ENCODE measurements at places on chromosomes 3 and 15. TPM values are rescaled to one million over a fixed set of nuclear protein-coding genes. Genes with fewer than 3 reads are reported as not detected.

DNA sequence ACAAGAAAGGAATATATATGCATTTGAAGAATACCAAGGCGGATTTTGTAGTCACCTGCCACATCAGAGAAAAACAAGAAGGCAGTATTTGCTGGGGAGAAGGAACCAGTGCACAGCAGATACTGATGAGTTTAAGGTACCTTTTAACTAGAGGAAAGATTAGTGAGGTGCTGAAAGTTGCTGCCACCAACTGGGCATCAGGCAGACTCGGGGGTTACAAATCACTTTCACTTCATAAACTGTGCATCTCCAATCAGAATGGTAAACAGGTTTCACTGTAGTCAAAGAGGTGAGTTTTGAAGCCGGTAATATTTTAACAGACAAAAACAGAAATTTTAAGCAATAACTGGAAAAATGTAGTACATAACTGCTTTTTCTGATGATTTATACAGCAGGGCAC, 4.1 kb downstream of the FBN1 start:
- H3K27ac ChIP-seq, result no peak overlapping the region
- no peaks in the 10 kb centered on the region for H3K36me3 ChIP-seq
- peaks cover 19% of the 10 kb centered on the region for H3K4me1 ChIP-seq
- no peaks in the 10 kb centered on the region for H3K27me3 ChIP-seq
- no peak overlapping the region for H3K4me3 ChIP-seq

DNA sequence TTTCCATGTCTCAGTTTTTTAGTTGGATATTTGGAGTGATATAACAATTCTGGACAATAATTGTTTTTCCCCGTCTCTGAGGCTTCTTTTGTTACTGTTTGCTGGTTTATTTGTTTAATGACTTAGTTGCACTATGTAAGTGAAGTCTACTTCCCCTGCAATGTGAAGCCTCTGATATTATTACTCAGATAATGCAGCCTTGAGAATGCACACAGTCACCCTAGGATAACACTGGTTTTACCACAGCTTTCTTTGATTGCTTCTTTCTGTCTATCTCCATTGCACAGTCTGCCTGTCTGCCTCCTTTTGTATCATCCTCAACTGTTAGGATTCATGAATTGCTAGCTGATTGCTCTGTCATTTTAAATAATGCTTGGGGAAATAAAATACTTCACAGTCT, 208.7 kb upstream of the ROBO1 start:
- H3K27me3 ChIP-seq, result no peaks in the 10 kb centered on the region
- no peak overlapping the region for H3K4me3 ChIP-seq
- no peak for DNase-seq

- no peak overlapping the region for H3K4me3 ChIP-seq
- H3K27me3 ChIP-seq, result no peaks in the 10 kb centered on the region
- DNase-seq, result no peak
Measured at GRCh38 chr15:90033448-90033847, 32.3 kb downstream of the ZNF710 start.

DNA sequence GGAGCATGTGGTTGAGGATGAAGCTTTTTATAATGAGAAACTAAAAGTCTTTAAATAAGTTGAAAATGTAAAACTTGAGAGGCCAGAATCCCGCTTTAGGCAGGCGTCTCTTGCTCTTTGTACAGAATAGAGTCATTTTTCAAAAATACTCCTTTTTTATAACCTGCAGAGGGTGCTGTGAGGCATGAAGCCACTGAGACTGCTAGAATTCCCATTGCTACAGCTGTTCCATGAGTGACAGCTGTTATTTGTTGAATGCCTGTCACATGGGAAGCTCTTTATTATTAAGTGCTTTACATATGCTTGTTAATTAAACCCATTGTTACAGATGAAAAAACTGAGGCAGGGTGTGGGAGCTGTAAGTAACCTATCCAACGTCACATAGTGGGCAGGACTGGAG, 18.5 kb downstream of the MINAR1 start:
- no peak overlapping the region for H3K4me3 ChIP-seq
- H3K4me1 ChIP-seq, result no peaks in the 10 kb centered on the region
- no peaks in the 10 kb centered on the region for H3K36me3 ChIP-seq

DNA sequence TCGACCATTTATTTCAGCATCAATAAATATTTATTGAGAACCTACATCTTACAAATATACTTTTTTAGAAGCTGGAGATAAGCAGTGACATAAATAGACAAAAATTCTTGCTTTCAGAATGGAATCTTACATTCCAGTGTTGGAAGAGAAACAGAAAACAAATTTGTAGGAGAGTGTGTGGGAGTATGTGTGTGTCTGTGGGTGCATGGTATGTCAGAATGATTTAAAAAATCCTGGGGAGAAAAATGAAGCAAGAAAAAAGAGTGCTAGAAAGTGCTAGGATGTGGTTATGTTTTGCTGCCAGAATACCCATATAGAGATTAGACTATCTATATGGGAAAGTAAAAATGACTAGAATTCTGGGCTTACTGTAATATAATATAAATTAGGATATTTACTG, 561.7 kb upstream of the SGO1 start:
- no peak for DNase-seq
- no peaks in the 10 kb centered on the region for H3K4me1 ChIP-seq
- no peak overlapping the region for H3K4me3 ChIP-seq
- no peak overlapping the region for H3K27ac ChIP-seq
- H3K36me3 ChIP-seq, result no peaks in the 10 kb centered on the region

- no peaks in the 10 kb centered on the region for H3K27me3 ChIP-seq
- no peaks in the 10 kb centered on the region for H3K4me1 ChIP-seq
- DNase-seq, result no peak
- H3K4me3 ChIP-seq, result no peak overlapping the region
- H3K27ac ChIP-seq, result no peak overlapping the region
- H3K36me3 ChIP-seq, result no peaks in the 10 kb centered on the region
Measured at GRCh38 chr15:61720197-61720704, 340.0 kb downstream of the VPS13C start.

- H3K4me1 ChIP-seq, result peaks cover 62% of the 10 kb centered on the region
- H3K27me3 ChIP-seq, result no peaks in the 10 kb centered on the region
- H3K27ac ChIP-seq, result peak overlapping the region; percentile 9
- H3K36me3 ChIP-seq, result no peaks in the 10 kb centered on the region
Measured at GRCh38 chr15:41928637-41929620, 35.1 kb upstream of the SPTBN5 start.

DNA sequence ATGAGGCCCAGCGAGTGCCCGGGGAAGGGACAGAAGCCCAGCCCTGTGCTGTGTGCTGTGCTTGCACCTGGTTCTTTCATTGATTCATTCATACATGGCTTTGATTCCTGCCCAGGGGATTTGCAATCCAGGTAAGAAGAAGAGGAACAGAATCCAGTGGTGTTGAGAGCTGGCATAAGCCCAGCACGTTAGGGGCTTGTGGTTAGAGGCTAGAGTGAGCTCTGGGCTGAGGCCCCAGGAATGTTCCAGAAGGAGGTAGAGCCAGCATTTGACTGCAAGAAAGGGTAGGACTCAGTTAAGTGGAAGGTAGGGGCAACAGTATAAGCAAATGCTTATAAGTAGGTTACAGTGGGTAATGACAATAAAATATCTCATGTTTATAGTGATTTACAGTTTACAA, 2.3 kb downstream of the VWA5B2 start:
- H3K4me1 ChIP-seq, result peaks cover 25% of the 10 kb centered on the region
- H3K4me3 ChIP-seq, result no peak overlapping the region
- H3K27ac ChIP-seq, result no peak overlapping the region
- H3K36me3 ChIP-seq, result no peaks in the 10 kb centered on the region

DNA sequence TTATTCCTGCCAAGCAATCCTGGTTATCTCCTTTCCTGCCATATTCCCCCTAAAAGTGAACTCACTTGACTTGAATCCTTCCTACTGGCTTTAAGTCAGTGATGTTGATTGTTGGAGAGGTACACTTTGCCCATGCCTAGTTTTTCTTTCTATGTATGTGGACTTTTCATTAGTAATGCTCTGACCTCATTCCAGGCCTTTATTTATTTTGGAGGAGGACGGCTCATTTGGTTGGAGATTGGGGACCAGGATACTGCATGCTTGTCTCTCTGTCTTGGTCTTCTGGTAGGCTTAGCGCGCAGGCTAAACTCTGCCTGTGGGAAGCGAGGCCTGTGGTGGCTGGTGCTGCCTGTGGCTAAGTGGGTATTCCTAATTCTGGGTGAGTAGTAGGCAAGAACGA, 29.1 kb upstream of the MTMR10 start:
- H3K36me3 ChIP-seq, result no peaks in the 10 kb centered on the region
- no peak overlapping the region for H3K4me3 ChIP-seq
- no peak overlapping the region for H3K27ac ChIP-seq
- peaks cover 8% of the 10 kb centered on the region for H3K4me1 ChIP-seq
- H3K27me3 ChIP-seq, result no peaks in the 10 kb centered on the region

- H3K4me1 ChIP-seq, result no peaks in the 10 kb centered on the region
- H3K4me3 ChIP-seq, result no peak overlapping the region
- H3K27ac ChIP-seq, result no peak overlapping the region
- H3K27me3 ChIP-seq, result no peaks in the 10 kb centered on the region
- H3K36me3 ChIP-seq, result no peaks in the 10 kb centered on the region
Measured at GRCh38 chr3:64739971-64740631, 52.3 kb upstream of the ADAMTS9 start.

- H3K27me3 ChIP-seq, result no peaks in the 10 kb centered on the region
- no peaks in the 10 kb centered on the region for H3K4me1 ChIP-seq
- no peak for DNase-seq
- H3K4me3 ChIP-seq, result no peak overlapping the region
Measured at GRCh38 chr3:167839460-167840134, 104.1 kb downstream of the SERPINI1 start.

GRCh38 chr3:62708638-62709373, 166.4 kb downstream of the CADPS start:
- no peaks in the 10 kb centered on the region for H3K27me3 ChIP-seq
- H3K4me1 ChIP-seq, result no peaks in the 10 kb centered on the region
- H3K27ac ChIP-seq, result no peak overlapping the region

GRCh38 chr3:48514431-48515227, 10.7 kb upstream of the SHISA5 start:
- H3K27me3 ChIP-seq, result no peaks in the 10 kb centered on the region
- no peak overlapping the region for H3K4me3 ChIP-seq
- no peak overlapping the region for H3K27ac ChIP-seq
- H3K36me3 ChIP-seq, result no peaks in the 10 kb centered on the region
- DNase-seq, result no peak
- no peaks in the 10 kb centered on the region for H3K4me1 ChIP-seq

DNA sequence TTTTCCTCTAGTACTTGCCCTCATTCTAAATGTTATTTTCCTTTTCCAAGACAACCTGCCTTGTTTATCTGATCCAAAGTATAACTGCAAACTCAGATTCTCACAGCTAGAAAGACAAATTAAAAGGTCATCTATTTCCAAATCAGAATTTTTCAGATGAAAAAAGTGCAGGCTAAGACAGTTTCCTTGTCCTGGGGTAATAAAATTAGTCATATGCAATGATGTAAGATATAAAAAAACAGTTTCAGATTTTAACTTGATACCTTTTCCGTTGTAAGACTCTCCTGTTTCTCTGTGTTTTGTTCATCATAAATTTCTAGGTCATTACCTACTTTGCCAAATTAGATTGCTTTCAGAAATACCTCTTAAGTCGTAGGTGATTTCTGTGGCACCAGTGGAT, 238.4 kb upstream of the PEX5L start:
- peaks cover 16% of the 10 kb centered on the region for H3K4me1 ChIP-seq
- H3K36me3 ChIP-seq, result no peaks in the 10 kb centered on the region
- no peak for DNase-seq
- H3K27me3 ChIP-seq, result no peaks in the 10 kb centered on the region
- H3K4me3 ChIP-seq, result no peak overlapping the region

GRCh38 chr15:57756466-57756865, 50.0 kb downstream of the POLR2M start:
- no peaks in the 10 kb centered on the region for H3K4me1 ChIP-seq
- H3K4me3 ChIP-seq, result no peak overlapping the region
- H3K27me3 ChIP-seq, result no peaks in the 10 kb centered on the region
- no peaks in the 10 kb centered on the region for H3K36me3 ChIP-seq

SERPINI2 gene
- total RNA-seq, result 221 TPM

C3orf20 gene
- not detected for total RNA-seq

GOLGA6D gene
- not detected for total RNA-seq

GOLGA8S gene
- total RNA-seq, result under 0.01 TPM

Data from body of pancreas (tissue), 4 donors.